ENCODE measurements at places on chromosomes 12 and 14.

DNA sequence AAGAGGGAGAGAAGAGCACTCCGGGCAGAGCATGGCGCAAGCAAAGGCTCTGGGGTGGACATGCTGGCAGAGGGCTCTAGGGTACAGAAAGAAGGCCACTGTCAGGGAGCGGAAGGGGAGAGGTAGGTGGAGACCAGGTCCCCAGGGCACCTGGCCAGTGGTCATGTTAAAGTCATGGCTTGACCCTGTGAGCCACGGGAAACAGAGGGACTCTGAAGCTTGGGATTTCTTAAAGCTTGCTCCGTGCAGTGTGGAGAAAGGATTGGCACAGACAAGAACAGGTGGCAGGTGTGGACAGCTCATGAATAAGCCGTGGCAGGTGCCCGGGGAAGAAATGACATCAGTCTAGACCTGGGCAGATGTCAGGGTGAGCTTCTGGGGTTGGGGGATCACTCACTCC lies 413.8 kb downstream of the BCL11B start:
- no peak for DNase-seq

GRCh38 chr12:66297080-66297479 lies 5.2 kb upstream of the HELB start:
- no peak for DNase-seq

- no peak for DNase-seq
These were observed 36.8 kb downstream of the PPHLN1 start for GRCh38 chr12:42362647-42363260.

DNA sequence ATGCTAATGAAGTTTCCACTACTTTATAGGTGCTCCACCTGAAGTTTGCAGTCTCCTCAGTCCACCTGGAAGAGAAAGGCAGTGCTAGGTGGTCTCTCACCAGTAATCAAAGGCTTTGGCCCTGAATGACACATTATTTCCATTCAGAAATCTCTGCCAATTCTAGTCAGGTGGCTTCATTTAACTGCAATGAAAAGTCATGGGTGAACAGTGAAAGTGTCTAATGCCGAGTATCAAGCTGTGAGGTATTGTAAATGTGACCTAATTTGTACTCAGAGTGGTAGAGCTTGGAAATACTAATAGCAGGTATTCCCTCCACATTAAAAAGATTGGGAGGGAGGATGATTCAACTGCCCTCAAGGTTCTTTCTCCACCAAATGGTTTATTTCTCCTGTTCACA lies 220.9 kb upstream of the LRFN5 start:
- DNase-seq = no peak

GRCh38 chr12:34400411-34400881 lies 378.1 kb downstream of the ALG10 start:
- DNase-seq = peak; percentile 12

- peak; percentile 80 for DNase-seq
These were observed 136.4 kb upstream of the KRAS start for GRCh38 chr12:25386831-25387731.

DNA sequence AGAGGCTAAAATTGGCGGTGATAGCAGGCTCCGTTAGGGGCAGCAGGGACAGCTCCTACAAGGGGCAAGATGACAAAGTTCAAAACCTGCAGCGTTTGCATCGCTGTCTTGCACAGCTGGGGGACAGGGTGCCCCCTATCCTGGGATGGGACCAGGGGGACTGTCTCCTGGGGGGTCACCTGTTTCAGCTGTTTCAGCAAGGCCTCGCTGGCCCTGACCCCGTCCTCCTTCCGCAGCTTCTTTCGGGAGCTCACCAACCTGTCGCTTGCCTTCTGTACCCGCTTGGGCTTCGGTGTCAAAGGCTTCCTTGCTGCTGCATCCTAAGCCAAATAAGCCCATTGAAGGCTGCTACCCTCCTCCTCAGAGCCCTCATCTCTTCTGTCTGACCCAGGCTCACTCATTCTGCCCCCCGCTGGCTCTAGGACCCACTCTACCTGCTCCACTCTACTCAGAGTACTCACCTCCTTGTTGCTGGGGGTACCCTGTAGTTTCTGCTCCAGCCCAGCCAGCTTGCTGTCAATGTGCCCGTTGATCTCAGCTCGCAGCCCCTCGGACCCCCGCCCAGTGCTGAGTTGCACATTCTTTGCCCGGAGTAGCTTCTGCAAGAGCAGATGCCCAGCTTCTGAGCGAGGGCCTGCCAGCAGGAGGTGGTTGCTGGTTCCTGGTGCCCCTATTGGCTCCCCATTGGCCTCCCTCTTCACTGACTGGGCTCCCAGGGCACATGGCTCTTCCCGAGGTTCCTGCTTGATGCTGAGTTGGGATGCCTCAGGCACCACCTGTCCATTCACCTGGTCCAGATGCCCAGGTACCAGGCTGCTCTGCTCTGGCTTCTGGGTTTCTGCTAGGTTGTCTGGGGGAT lies 12.4 kb upstream of the PRKAG1 start:
- DNase-seq = no peak

GRCh38 chr14:77212943-77213678 lies 31.5 kb downstream of the TMEM63C start:
- DNase-seq = no peak

DNA sequence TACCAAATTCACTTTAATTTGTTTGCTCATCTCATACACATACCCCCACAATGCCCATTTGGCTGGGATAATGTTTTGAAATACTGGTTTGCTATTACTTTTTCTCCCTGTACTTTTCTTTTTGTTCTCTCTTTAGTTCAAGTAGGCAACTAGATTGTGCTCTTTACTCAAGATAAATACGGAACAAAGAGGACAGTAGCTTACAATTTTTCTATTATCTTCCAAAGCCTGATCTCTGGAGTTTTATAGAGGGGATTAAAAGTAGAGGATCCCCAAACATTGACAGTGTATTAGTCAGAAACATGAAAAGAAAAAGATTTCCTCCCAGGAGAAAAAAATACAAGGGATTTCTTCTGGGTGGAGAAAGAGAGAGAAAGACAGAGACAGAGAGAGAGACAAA lies 102.1 kb upstream of the FSCB start:
- no peak for DNase-seq

- no peak for DNase-seq
These were observed 8.0 kb downstream of the DGKA start for GRCh38 chr12:55938826-55939501.

DNA sequence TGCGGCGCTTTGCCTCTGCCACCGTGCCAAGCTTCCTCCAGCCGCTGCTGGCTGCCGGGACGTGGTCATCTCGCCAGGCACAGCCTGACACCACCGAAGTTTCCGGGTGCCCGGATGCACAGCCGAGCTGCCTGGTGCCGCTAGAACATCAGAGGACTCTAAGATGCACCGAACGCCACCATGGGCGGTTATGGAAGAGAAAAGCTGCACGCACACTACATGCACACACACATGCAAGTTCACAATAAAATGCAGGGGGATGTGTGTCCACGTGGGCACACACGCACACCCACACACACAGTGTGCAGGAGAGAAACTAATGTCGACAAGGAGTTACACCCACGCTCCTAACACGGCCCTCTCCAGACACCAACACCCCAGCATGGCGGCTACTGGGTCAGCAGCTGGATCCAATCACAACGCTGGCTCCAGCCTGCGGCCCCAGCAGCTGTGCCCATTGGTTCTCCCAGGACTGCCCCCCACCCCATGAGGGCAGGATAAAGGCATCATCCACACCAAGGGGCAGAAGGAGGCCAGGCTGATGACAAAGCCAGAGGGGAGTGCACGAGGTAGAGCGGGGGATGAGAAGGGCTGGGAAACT lies 82.7 kb downstream of the BCL11B start:
- peak; percentile 30 for DNase-seq

- DNase-seq = no peak
These were observed 100.2 kb upstream of the EVL start for GRCh38 chr14:99964979-99965378.

DNA sequence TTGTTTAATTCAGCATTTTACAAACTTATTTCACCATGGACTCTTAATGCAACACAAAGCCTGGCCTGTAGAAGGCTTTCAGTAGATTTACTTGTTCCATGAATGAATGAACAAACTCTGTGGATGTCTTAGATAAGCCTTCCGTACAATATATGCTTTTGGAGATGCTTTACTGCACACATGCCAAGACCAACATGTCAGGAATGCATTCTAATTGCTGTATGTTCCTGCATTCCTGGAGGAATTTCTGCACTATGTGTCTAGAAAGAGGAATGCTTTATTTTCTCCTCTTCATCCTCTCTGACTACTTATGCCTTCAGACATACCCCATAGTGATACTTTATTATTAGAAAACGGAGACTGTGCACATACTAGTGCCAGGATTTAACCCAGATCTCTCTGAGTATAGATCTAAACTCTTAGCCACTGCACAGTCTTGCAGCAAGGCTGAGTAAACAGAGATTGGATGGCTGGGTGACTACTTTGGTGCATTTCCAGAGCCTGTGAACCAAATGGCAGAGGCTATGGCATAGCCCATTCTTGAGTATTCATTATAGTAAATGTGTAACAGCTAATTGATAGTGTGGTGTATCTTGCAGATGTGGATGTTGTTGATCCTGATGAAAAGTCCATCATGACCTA lies 108.2 kb downstream of the SYNE2 start:
- no peak for DNase-seq

GRCh38 chr14:98474900-98475299 lies 797.1 kb downstream of the BCL11B start:
- no peak for DNase-seq

- DNase-seq = no peak
These were observed 33.1 kb upstream of the OASL start for GRCh38 chr12:121072147-121072546.

- DNase-seq = no peak
These were observed 134.6 kb downstream of the CHST11 start for GRCh38 chr12:104591257-104591885.

GRCh38 chr14:22541721-22542120 lies 47.3 kb downstream of the DAD1 start:
- DNase-seq = no peak

DNA sequence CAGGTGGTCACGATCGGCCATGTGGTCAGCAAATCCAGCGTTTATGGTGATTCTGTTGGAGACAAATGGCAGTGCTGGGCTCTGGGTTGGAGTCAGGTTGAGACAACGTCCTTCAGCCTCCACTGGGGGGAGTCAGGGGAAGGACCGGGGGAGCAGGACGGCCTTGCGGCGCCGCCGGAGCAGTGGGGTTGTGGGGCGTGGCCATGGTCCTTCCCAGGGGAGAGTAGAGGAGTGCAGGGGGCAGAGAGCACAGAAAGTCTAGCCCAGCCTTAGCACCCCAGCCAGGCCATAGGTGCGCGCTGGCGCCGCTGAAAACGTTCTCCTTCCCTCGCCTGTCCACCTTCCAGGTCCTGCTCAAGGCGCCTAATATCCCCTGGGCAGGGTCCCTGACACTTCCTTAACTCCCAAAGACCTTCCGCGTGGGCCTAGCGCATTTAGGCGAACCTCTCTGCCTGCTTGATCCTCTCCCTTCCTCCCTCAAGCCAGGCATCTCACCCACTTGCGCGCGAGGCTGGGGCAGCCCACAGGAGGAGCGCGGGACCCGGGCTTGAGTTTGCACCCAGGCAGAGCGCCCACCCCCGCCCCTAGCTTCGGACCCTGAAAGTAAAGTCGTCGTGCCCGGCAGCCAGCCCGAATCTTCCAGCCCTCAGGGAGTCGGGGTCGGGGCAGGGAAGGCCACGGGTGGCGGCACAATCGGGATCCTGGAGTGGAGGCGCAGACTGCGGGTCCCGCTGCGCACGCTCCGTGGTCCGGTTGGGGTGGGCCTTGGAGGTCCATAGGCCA lies 3.1 kb upstream of the KIF26A start:
- peak; percentile 16 for DNase-seq

- no peak for DNase-seq
These were observed 9.5 kb downstream of the ARL6IP4 start for GRCh38 chr12:122989874-122990419.

GRCh38 chr12:109888179-109889020 lies 8.1 kb upstream of the GLTP start:
- DNase-seq = peak; percentile 54

- no peak for DNase-seq
These were observed 8.8 kb upstream of the CHGA start for GRCh38 chr14:92914087-92914656.

DNA sequence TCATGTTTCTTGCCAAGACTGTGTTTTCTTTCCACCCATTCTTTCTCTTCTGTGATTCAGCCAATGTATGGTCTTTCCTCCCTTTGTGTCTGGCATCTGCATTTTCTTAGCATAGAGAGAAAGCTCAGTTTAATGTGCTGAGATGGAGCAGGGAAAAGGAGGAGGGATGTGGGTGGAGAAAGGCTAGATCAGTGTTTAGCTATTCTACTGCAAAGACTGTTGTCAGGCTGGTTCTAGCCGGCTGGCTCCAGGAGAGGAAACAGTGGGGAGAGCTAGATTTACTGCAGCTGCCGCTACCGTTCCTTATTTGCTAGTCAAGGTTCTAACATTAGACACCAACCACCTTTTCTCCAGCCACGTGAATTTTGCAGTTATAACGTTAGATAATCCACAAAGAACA lies 5.2 kb upstream of the RIMKLB start:
- no peak for DNase-seq

GRCh38 chr12:12557733-12558132 lies 4.9 kb downstream of the DUSP16 start:
- no peak for DNase-seq

DNA sequence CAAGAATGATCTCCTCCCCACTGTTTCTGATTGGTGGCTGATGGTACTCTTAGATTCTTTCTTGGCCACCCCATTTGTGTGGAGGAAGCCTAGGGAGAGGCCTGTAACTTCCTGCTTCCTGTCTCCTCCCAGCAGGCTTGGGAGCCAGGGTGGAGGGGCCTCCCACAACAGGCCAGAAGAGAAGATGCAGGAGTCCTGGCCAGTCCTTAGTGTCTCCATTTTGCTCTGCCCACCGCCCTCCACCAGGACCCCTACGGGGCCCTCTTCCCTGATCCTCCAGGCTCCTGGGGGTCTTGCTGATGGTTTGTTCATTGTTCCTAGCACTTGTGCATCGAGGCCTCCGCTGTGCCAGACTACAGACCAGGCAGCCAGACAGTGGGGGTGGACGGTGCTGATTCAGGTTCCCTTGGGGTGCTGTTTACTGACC lies 6.8 kb downstream of the TSPAN9 start:
- DNase-seq = no peak

GRCh38 chr14:101600891-101601605 lies 39.8 kb downstream of the DIO3 start:
- DNase-seq = no peak

- no peak for DNase-seq
These were observed 26.4 kb upstream of the PRMT8 start for GRCh38 chr12:3464561-3464960.

GRCh38 chr14:74368441-74368840 lies 20.2 kb downstream of the VRTN start:
- DNase-seq = no peak

DNA sequence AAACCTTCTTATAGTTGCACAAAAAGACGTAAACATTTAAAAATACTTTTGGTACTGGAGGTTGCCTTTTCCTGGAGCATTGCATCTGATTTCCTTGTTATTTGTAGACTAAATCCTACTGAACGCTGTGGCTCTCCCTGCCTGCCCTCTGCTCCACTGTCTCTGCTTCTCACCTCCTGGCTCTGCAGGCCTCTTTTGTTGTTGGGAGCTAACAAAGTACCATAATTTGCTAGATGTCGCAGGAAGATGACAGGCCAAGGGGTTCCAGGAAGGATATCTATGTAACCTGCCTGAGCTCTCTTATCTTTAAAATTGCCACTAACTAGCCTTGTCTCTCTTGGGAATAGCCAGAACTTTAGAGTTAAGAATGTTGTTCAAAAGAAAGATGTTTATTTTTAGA lies 21.4 kb downstream of the SYNE2 start:
- no peak for DNase-seq
